ENCODE measurements at places on chromosomes 11 and 22. TPM values are rescaled to one million over a fixed set of nuclear protein-coding genes. Genes with fewer than 3 reads are reported as not detected.
A peak's percentile ranks its signal among the peaks of the same experiment; 100 is the strongest.

DNA sequence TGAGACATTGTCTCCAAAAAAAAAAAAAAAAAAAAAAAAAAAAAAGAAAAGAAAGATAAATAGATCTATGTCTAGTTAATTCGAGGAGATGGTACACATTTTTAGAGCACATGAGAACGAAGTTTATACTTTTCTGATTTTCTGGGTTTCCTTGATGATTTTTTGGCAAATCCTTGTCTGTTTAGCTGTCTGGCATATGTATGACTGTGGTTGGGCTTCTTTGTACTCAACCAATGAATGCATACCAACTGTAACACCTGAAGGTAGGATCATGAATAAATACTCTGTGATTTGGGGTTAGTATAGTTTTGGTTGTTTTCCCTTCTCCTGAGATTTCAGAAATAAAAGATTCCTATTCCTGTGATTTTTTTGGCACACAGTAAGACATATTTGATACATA lies 63.1 kb downstream of the ARHGEF12 start:
- no peak for DNase-seq

Gene PRSS23
- total RNA-seq, result 122 TPM

DNA sequence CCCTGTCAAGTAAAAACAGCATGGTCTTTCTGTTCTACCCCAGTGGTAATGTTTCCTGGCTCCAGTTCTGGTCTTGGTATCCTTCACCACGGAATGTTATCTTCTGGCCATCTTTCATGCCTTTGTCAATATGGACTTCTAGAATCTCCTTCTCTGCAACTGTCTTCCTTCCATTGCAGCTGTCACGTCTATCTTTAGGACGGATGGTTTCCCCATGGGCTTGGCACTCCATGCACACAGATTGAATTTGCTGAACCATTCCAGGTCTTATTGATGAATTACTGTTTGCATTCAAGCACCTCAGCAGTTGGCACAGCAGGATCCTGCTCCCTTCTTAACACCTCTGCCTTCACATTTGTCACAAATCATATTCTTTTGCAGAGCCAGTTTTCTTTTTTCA lies 44.9 kb upstream of the SLC25A18 start:
- DNase-seq, result no peak

GRCh38 chr11:45333001-45333971 lies 47.1 kb upstream of the SYT13 start:
- DNase-seq, result peak; percentile 33

DNA sequence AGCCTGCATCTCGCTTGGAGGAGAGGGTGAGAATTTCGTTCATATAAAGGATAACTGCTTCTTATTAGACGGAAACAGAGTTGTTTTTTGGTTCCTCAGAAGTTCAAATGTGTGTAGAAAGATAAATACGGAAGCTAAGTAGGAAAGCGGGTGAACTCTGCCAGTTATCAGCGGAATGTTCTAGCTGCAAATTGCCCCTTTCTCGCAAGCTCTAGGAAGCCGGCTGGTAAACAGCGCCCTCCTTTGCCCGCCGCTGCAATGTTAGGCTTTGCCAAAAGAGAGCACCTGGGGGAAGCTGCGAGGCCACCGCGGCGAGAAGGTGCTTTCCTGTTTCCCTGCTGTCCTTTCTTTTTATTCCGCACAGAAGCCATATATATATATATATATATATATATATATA lies 67.0 kb downstream of the IGLL5 start:
- peak; percentile 65 for DNase-seq

Gene IGLL1
- total RNA-seq, result not detected

Gene OR2D2
- 0.53 TPM for total RNA-seq

Gene PGM2L1
- total RNA-seq, result 12.2 TPM

DNA sequence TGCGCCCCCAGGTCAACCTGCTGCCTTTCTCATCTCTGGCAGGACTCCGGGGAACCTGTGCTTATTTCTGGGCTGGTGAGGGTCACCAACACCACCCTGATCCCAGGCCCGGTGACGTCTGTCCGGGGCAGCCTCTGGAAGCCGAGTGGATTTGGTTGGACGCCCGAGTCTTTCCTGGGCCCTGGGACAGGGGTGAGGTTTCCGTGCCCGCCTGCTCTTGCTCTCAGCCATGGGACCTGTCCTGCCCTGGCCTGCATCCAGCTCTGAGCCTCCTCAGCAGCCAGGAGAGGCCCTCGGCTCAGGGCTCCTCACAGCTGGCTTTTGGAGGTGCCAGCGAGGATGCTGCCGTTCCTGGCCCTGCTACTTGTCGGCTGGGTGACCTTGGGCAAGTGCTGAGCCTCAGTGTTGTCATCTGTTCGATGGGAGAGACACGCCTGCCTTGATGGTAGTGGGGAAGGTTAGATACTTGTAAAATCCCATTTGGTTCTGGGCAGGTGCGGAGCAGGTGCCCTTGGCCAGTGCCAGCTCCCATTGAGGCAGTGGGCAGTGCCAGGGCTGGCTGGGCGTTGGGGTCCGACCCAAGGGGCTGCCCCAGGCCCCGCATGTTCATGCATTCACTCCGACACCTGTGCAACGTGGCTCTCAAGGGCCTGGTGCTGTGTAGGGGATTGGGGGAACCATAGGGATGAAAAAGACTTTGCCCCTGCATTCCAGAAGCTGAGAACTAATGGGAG lies 58.9 kb upstream of the THY1 start:
- DNase-seq, result no peak

DNA sequence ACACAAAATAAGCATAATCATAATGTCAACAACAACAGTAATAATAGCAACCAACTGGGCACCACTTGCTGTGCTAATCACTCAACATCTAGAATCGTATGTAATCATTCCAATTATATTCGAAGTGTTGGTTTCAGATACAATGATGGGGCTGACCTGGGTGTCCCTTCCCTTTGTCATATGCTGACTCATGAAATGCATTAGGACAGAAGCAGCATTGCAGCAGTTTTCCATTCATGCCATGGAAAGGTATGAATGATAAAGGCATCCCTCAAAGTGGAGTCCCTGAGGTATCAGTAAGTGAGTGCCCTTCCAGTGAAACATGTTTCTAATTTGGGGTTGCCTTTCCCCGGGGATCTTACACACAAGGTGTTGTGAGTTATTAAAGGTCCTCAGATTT lies 46.3 kb upstream of the ANO3 start:
- DNase-seq, result no peak

Gene OR2AG2
- 0.49 TPM for total RNA-seq
